ENCODE measurements at places on chromosomes 5 and 9.

DNA sequence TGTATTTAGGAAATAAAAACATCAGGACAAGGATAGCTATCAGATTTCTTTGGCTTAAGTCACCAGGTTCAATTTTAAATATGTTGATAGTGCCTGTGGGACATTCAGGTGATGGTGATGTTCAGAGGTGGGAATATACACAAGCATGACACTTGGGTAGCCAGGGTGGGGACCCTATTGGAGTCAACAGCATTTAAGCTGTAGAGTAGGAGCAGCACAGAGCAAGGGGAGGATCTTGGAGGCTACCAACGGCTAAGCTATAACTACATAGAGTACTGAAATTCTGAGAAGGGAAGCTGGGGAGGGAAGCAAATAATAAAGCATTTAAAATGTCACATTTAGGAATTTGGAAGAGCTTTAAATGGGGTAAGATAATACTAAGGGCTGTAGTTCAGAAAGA lies 177.7 kb downstream of the CPLANE1 start:
- no peak for DNase-seq

GRCh38 chr5:74935752-74936091 lies 69.5 kb upstream of the FAM169A start:
- DNase-seq = no peak

- DNase-seq = no peak
These were observed 71.9 kb downstream of the FOXD1 start for GRCh38 chr5:73376618-73377170.

DNA sequence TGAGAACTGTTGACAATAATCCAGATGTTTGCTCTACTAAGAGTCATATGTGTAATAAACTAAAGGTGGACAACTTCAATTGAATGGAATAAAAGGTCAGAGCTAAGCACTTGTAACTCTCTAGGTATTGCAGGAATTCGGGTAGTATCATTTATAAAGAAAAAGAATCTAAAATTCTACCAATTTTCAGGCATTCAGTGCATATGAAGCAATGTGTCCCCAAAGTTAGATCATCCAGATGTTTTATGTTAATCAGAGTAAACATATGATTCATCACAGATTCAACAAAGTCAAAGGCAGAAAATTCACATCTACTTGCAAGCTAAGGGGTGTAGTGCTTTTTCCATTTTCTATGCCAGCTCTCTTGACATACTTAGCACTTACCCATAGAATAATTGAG lies 477.1 kb downstream of the PDE4D start:
- no peak for DNase-seq

- no peak for DNase-seq
These were observed 69.8 kb upstream of the WDR41 start for GRCh38 chr5:77561965-77562364.

- DNase-seq = no peak
These were observed 21.2 kb downstream of the MEGF9 start for GRCh38 chr9:120692901-120693699.

DNA sequence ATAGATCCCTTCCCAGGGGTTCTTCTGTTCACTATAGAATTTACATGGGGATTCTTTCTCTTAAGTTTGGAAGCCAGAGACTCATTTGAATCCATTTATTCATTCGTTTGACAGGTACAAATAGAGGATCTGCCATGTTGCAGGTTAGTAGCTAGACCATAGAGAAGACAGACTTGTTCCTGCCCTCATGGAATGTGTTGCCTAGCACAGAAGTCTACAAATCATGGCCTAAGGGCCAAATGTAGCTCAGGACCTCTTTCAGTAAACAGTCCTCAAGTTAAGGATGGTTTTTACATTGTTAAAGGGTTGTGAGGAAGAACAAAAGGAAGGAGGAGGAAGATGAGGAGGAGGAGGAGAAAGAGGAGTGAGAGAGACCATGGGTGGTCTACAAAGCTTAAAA lies 114.7 kb upstream of the SLC44A1 start:
- DNase-seq = no peak

GRCh38 chr5:134460551-134460950 lies 48.9 kb upstream of the CDKN2AIPNL start:
- DNase-seq = no peak

- no peak for DNase-seq
These were observed 141.9 kb downstream of the CETN3 start for GRCh38 chr5:90267646-90268045.

- no peak for DNase-seq
These were observed 97.2 kb downstream of the TRIO start for GRCh38 chr5:14240359-14240758.

- DNase-seq = no peak
These were observed 70.1 kb upstream of the CCDC180 start for GRCh38 chr9:97237311-97237786.

GRCh38 chr9:99030610-99031109 lies 74.3 kb upstream of the TGFBR1 start:
- no peak for DNase-seq

DNA sequence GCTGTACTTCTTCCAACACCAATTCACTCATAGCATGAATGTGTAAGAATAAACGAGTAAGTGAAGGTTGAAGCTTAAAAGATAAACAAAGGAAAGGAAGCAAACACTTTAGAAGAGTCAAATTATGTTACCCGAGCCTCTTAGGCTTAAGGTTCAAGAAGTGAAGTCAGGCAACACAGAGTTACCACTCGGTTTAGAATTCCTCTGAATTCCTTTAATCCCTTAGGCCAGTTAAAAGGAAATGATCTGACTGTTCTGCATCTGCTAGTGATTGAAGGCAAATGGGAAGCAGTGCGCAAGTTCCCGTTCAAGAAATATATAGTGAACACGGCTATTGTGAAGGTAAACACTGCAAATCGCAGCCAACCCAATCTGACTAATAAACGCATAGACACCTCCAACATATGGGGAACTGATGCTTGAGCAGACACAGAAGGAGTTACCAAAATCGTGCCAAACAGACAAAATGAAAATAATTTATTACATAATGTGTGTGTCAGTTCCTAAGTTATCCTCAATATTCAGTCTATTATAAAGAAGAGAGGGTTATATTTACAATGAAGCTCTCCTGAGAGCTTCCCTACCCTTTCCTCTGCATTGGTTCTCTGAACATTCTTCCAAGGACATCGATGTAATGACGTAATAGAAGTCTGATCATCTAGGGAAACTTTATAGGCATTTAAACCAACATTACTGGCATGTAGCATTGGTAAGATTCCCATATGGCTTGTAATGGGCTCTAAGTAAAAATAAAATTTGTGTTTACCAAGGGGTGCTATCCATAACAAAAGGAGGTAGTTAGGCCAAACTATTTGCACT lies 837.1 kb upstream of the ZNF608 start:
- DNase-seq = no peak

GRCh38 chr9:105023788-105024187 lies 95.8 kb upstream of the ABCA1 start:
- no peak for DNase-seq

GRCh38 chr9:91949946-91950664 lies at the start of gene ROR2:
Gene ROR2, minus strand, starts transcription at chr9:91950228.
- DNase-seq = no peak

- DNase-seq = peak; percentile 31
These were observed 31.5 kb upstream of the ZFAND5 start for GRCh38 chr9:72396247-72397091.

DNA sequence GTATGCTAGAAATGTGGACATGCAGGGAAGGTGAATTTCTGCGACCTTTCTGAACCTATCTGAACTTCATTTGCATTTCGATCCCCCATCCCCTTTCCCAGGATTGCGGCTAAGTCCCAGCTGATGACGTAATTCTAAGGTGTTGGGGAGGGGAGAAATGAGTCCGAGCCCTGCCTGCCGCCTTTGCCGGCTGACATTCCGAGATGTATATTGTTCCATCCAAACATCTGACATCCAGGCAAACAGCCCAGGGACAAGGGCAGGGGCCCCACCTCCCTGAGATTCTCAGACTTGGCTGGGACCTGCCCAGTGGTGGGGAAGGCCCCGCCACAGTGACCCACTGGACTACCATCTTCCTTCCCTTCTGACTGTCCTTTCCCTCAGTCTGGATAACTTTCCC lies 494.6 kb downstream of the ENC1 start:
- no peak for DNase-seq

GRCh38 chr9:79195879-79196278 lies 375.9 kb upstream of the TLE4 start:
- no peak for DNase-seq

DNA sequence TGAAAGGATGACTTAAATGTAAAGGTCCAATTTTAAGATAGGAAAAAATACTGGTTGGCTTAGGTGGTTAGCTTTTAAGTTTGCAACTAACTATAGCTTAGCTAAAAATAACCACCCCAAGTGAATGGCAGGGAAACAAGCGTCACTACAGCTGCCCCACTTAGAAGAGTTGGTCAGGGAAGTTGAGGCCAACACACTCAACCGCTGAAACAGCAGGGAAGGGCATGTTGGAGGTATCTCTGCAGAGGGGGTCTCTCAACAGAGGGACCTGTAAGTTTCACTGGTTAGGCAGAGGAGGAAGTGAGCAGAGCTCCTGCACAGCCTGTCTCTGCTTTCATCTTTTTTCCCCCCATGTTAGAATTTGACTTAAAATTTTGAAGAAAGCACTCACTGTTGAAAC lies 75.3 kb downstream of the LHFPL2 start:
- no peak for DNase-seq

DNA sequence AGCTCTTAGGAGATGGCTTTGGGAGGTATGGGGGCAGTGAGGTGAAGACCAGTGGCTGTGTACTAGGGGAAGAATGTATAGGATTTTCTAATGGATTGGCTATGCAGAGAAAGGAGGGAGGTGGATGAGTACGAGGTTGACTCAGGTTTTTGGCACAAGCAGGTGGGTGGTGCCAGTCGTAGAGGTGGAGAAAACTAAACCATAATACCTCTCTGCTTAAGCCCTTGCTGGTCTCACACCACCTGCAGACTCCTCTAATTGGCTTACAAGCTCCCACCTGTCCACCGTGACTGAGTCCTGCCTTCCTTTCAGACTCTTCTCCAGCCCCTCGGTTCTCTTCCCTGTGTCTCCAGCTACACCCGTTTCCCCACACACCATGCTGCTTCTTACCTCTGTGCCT lies 521.7 kb upstream of the CLINT1 start:
- DNase-seq = no peak

DNA sequence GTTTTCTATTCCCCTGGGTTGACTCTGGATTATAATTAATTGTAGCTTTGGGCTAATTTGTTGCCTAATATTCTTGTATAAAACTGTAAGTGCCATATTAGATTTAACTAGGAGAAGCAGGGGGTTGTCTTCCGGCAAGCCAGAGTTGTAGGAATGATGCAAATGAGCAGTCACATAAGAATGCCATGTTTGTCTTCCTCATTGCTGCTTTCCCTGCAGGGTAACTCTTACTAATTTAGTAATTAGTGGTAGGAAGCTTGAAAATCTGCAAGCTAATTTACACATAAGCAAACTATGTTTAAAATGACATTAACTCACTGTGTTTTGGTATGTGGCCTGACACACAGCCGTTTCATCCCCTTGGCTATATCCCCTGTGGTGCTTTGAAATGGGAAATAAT lies 527.8 kb downstream of the KCTD16 start:
- DNase-seq = no peak

DNA sequence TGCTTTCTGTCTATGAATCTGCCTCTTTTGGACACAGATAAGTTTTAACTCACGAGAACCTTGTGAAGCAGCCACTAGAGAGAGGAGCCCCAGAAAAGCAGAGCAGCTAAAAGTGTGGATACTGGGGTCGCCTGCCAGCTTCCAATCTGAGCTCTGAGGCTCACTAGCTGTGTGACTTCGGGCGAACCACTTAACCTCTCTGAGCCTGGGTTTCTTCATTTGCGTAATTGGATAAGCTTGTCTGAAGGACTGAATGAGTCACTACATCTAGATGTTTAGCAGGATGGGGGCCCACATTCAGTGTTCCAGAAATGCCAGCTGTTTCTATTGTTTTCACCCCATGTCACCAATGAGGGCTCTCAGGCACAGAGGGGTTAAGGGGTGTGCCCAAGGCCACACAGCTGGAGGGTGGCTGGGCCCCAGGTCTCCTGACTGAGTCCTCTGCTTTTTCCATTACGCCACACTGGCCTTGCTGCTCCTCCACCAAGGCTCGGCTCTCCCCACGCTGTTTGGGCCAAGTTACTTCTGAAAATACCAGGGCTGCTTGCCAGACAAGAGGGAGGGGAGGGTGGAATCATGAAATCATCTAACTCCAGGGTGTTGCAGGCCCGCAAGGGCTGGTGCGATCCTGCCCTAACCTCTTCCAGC lies 36.2 kb downstream of the SH3PXD2B start:
- DNase-seq = peak; percentile 19

GRCh38 chr5:18159331-18159730 lies 525.1 kb downstream of the TAF11L14 start:
- no peak for DNase-seq

DNA sequence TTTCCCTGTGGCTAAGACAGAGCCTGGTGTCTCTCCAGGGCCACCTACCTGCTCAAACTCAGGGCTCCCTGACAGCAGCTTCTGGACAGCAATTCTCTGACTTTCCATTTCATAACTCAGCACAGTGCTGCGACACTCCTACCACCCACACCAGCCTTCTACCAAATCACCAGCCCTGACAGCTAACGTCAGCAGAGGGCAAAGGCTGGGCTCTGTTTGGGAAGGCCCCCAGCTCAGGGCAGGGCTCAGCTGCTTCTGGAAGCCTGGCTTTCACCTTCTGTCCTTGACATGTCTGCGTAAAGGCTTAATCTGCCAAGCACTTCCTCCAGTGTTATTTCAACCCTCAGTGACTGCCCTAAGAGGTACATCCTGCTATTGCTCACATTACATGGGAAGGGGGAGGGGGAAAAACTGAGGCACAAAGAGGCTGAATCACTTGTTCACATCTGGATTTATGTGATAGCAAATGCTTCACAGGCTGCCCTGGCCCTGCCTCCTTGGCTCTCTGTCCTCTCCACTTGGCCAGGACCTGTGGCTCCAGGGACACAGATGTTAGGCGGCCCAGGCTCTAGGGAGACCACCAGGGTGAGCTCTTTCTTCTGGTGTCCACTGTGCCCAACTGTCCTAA lies 102.5 kb upstream of the PANK3 start:
- DNase-seq = peak; percentile 10

GRCh38 chr9:135665795-135666189 lies 2.7 kb downstream of the LCN9 start:
- no peak for DNase-seq

GRCh38 chr5:120162321-120162720 lies 301.8 kb upstream of the PRR16 start:
- DNase-seq = no peak

DNA sequence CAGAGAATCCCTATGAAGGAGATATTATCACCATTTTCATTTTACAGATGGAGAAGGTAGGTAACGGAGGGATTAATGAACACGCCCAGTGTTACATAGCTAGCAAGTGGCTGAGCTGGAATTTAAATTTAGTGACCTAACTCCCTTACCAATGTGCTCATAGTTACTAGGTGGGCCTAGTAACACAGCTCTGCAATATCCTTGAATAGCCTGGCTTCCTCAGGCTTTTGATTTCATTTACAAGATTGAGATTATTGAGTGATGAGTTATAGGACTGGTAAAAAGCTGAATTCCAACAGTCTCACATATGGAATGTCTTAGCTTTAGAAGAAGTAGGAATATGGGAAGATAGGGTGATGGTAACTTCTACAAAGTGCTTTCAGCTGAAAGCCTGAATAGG lies 336.3 kb upstream of the KIF2A start:
- DNase-seq = no peak

- no peak for DNase-seq
These were observed 27.9 kb upstream of the GLDC start for GRCh38 chr9:6673326-6674025.

All from kidney epithelial cell (primary cell).